Activated CD8-positive, alpha-beta memory T cell treated with anti-CD3 and anti-CD28 coated beads, Interleukin-2, amount 10 ng/mL, durations not matched to agents 7 days and 5 days (primary cell): ENCODE measurements at places on chromosomes 7 and 10.

DNA sequence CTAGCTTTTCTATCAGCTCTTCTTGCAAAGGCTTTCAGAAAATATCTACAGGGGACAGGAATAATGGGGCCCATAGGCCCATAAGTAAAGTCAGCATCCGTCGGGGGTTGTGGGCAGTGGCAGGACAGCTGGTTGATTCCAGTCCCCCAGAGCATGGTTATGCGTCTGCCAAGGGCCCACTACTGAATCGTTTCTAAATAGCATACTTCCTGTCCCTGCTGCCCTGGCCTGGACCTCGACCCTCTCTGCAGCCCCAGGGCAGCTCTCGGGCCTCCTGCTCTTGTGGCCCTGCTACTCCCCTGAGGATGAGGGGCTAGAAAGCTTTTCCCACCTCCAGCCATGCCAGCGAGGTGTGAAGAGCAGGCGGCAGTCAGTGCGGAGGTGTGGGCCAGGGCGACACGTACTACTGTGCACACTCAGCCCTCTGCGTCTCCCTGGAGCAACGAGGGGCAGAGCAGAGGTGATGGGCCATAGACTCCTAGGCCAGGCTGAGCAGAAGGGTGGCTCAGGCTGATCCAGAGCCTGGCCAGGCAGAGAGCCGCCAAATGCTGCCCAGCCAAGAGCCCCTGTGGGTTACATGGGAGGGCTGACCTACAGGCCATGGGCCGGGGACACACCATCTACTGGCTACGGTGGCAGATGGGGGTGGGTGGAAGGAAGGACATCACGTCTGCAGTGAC lies 4.7 kb upstream of the OPN4 start:
- no peak overlapping the region for H3K27ac ChIP-seq
- H3K36me3 ChIP-seq = no peaks in the 10 kb centered on the region
- DNase-seq = no peak
- H3K27me3 ChIP-seq = no peaks in the 10 kb centered on the region
- no peak overlapping the region for H3K4me3 ChIP-seq

DNA sequence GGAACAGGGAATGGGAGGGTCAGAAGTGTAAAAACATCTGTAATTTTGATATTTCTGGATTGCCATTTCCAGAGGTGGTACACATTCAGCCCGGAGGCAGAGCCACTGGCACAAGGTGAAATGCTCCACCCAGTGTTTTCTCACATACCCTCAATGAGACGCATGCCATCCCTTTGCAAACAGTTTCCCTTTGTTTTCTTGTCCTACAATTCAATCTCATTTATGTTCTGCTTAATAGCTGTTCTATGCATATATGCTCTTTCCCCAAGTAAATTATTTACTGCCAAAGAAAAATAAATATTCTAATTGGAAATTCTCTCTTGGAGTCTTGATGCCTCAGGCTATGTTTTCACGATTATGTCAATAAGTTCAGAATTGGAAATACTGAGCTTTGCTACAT lies 369.7 kb upstream of the AKR1E2 start:
- no peaks in the 10 kb centered on the region for H3K36me3 ChIP-seq
- no peaks in the 10 kb centered on the region for H3K4me1 ChIP-seq
- no peak for DNase-seq
- H3K4me3 ChIP-seq = no peak overlapping the region
- no peak overlapping the region for H3K27ac ChIP-seq
- no peaks in the 10 kb centered on the region for H3K27me3 ChIP-seq

DNA sequence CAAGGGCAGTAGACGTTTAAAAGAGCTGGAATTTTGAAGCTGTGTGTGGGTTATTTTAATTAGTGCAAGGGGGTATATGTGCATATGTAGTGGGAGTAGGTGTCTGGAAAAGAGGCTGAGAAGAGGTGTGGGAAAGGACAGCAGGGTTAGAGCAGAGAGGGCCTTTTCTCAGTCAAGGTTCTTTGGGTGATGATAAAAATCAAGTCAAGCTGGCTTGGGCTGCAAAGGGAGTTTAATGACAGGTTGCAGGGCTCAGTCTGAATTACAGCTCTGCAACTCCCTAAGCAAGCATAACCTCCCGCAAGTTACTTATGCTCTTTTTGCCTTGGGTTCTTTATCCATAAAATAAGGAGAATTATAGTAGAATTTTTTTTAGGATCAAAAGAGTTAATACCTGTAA lies 83.5 kb downstream of the RELN start:
- no peaks in the 10 kb centered on the region for H3K36me3 ChIP-seq
- H3K27ac ChIP-seq = no peak overlapping the region
- H3K27me3 ChIP-seq = no peaks in the 10 kb centered on the region
- no peak overlapping the region for H3K4me3 ChIP-seq
- no peak for DNase-seq
- no peaks in the 10 kb centered on the region for H3K4me1 ChIP-seq

DNA sequence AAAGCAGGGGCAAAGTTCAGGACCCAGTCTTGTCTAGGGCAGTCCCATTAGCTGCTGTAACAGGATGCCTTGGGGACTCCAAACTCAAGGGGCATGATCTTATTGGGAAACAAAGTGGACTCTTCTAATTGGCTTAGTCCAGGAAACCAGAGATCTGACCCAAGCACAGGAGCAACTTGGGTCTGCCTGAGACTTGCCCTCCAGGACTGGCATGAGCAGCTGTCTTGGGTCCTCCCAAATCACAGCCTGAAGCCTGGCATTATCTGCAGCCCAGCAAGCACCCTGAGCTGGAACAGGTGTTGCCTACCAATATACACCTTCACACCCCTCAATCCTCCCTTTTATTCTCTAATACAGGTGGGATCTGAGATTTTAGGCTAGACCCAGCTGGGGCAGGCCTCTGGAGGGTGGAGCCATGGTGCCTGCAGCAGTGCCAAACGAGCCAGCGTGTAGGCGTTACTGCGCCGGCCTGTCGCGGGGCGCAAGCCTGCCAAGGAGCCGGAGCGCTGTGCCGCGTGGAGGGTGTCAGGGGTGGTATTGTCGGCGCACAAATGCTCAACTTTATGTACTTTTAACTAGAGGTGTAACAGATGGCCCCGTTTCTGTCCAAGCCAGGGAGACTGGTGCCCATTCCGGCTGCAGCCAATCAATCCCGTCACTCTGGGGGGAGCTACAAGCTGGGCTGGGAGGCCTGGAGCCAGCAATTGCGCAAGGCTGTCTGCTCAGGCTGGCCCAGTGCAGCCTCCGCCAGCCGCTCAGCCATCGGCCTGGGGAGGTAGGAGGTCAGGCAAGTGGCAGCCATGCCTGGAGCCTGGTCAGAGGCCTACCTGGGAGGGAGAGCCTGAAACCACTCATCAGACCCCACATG lies 12.8 kb upstream of the LBX1 start:
- DNase-seq = no peak
- H3K4me3 ChIP-seq = no peak overlapping the region
- H3K27ac ChIP-seq = no peak overlapping the region
- H3K4me1 ChIP-seq = peaks cover 5% of the 10 kb centered on the region
- no peaks in the 10 kb centered on the region for H3K36me3 ChIP-seq
- peaks cover 59% of the 10 kb centered on the region for H3K27me3 ChIP-seq

DNA sequence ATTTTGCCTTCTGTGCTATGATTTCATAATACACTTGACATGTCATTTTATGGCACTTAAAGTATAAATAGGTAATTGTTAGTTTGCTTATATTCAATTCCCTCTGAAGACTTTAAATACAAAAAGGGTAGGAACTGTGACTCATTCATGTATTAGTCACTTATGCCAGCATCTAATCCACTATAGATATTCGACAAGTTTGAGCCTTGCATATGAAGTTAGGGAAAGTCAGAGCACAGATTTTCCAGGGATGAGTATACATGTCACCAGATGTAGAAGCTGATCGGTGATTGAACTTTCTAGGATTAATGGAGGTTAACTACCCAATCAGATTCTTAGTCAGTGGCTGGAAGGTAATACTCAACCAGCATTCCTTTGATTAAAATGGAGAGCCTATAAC lies 1321.5 kb downstream of the XPNPEP1 start:
- no peak overlapping the region for H3K4me3 ChIP-seq
- no peak overlapping the region for H3K27ac ChIP-seq
- H3K36me3 ChIP-seq = no peaks in the 10 kb centered on the region
- H3K27me3 ChIP-seq = no peaks in the 10 kb centered on the region

DNA sequence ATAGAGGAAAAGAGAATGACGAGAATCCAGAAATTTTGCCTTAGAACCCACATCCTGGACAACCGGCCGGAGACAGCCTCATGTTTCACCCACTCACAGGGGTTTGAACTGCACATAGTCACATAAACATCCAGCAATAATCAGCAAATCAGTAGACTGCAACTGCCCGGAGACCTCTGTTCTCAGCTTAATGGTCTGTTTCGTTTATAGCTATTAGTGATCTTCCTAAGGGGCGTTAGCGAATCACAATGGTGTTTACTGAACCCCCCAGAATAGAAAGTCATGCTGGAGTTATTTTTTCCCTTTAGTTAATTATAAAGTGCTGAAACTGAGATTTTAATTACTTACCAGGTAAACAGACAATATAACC lies 98.4 kb downstream of the SFMBT2 start:
- H3K4me1 ChIP-seq = peaks cover 28% of the 10 kb centered on the region
- H3K27me3 ChIP-seq = no peaks in the 10 kb centered on the region
- peaks cover 37% of the 10 kb centered on the region for H3K36me3 ChIP-seq
- no peak overlapping the region for H3K4me3 ChIP-seq

DNA sequence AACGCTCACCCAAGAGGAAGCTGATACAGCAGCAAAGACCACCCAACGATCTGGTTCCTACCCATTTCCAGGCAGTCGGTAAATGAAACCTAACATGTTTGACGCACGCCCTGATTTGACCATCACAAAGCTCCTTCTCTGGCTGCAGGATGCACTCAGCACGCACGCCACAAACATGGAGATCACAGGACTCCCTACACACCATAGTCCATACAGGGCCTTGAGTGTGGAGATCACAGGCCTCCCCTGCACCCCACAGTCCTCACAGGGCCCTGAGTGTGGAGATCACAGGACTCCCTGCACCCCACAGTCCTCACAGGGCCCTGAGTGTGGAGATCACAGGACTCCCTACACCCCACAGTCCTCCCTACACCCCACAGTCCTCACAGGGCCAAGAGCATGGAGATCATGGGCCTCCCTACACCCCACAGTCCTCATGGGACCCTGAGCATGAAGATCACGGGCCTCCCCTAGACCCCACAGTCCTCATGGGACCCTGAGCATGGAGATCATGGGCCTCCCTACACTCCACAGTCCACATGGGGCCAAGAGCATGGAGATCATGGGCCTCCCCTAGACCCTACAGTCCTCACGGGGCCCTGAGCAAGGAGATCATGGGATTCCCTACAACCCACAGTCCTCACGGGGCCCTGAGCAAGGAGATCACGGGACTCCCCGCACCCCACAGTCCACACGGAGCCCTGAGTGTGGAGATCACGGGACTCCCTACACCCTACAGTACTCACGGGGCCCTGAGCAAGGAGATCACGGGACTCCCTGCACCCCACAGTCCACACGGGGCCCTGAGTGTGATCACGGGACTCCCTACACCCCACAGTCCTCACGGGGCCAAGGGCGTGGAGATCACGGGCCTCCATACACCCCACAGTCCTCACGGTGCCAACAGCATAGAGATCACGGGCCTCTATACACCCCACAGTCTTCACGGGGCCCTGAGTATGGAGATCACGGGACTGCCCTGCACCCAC lies 409.2 kb downstream of the DNAJB6 start:
- no peak overlapping the region for H3K4me3 ChIP-seq
- no peak for DNase-seq

GRCh38 chr7:54426406-54426805 lies 115.8 kb upstream of the VSTM2A start:
- H3K27ac ChIP-seq = no peak overlapping the region
- no peaks in the 10 kb centered on the region for H3K4me1 ChIP-seq
- H3K27me3 ChIP-seq = no peaks in the 10 kb centered on the region
- no peaks in the 10 kb centered on the region for H3K36me3 ChIP-seq
- H3K4me3 ChIP-seq = no peak overlapping the region
- no peak for DNase-seq

DNA sequence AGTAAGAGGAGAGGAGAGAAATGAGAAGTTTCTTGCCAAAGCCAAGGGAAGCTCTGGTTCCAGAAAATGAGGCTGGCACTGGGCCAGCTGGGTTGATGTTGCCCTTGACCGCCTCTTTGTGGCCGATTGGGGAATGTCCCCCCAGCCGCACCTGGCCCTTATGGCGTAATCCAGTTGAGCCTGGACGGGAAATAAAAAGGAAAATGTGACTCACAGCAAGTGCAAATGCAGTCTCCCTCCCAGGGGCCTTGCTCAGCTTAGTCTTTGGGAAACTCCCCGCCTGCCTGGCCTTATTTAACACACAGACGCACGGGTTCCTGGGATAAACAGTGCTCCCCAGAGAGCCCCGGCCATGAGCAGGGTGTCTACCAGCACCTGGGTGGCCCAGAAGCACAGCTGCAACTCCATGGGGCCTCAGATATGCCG lies 174.8 kb downstream of the KIAA1217 start:
- H3K36me3 ChIP-seq = no peaks in the 10 kb centered on the region
- no peak for DNase-seq

GRCh38 chr10:101708073-101708472 lies 13.1 kb upstream of the FBXW4 start:
- peaks cover 24% of the 10 kb centered on the region for H3K4me1 ChIP-seq
- no peaks in the 10 kb centered on the region for H3K36me3 ChIP-seq
- H3K4me3 ChIP-seq = no peak overlapping the region

GRCh38 chr7:64046041-64046389 lies 781 bp downstream of the ZNF727 start:
- no peaks in the 10 kb centered on the region for H3K27me3 ChIP-seq
- no peak overlapping the region for H3K4me3 ChIP-seq
- H3K36me3 ChIP-seq = no peaks in the 10 kb centered on the region
- no peak for DNase-seq

DNA sequence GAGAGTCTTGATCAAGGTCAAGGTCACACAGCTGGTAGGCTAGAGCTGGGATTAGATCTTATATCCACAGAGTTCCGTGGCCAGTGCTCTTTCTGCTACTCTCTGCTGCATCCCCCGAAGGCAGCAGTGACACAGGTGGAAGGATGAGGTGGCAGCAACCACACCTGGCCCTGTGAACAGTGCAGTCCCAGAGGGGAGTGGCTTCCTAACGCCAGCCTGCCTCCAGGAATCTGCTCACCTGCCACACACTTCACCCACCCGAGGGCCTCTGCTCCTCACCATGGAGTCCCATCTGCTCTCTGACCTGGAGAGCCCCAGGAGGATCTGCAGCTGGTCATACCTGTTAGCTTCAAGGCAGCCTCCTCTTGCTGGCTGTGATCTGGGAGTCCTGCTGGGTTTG lies 484.2 kb downstream of the PLXNA4 start:
- H3K4me1 ChIP-seq = no peaks in the 10 kb centered on the region
- H3K36me3 ChIP-seq = no peaks in the 10 kb centered on the region
- DNase-seq = no peak
- H3K27me3 ChIP-seq = peaks cover 12% of the 10 kb centered on the region
